ENCODE measurements at places on chromosomes 3 and 15. TPM values are rescaled to one million over a fixed set of nuclear protein-coding genes. Genes with fewer than 3 reads are reported as not detected.

- DNase-seq = peak; percentile 34
These were observed 153.9 kb downstream of the BBX start for GRCh38 chr3:107676469-107677309.

DNA sequence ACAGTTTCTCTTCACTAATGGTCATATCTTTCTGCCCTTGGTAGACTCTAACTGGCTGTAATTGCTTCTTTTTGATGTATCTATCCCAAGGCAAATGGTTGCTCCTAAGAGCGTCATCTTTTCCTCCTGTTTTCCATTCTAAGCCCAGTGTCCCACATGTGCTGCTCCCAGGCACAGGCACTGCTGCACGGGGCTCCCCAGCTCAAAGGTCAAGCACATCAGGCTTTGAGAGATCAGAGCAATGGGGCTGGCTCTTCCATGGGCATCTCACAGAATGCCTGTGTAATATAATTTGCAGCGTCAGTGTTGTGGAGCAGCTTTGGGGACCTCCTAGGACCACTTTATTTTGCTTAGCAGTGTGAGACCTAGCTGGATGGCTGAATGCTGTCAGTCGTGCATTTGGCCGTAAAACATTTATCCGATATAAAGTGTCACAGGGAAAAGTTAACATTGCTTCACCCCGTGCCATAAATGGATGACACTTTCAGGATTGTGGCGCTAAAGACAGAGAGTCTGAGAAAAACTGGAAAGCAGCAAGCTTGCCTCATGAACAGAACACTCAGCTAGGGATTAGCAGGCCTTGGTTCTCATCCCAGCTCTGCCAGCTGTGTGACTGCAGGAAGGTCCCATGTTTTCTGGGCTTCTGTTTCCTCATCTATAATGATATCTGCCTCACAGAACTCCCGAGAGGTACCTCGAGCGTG, 277.5 kb upstream of the TBL1XR1 start:
- DNase-seq = no peak

DNA sequence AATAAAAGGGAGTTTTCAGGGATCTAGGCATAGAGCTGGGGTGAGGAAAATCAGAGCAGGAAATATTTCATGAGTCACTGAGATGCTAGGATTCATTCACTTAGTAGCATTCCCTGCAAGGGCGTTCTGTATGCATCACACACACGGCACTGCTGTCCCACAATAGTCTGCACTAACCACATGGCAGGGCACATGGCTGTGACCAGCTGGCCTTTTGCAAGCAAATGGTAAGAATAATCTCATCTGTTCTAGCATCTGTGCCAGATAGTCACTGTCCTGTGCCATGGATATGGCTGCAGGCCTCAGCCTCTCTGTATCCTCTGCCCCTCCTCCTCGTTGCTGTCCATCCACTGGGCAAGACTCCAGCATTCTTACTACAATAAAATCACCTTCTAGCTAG, 37.8 kb downstream of the BOC start:
- peak; percentile 98 for DNase-seq

DNA sequence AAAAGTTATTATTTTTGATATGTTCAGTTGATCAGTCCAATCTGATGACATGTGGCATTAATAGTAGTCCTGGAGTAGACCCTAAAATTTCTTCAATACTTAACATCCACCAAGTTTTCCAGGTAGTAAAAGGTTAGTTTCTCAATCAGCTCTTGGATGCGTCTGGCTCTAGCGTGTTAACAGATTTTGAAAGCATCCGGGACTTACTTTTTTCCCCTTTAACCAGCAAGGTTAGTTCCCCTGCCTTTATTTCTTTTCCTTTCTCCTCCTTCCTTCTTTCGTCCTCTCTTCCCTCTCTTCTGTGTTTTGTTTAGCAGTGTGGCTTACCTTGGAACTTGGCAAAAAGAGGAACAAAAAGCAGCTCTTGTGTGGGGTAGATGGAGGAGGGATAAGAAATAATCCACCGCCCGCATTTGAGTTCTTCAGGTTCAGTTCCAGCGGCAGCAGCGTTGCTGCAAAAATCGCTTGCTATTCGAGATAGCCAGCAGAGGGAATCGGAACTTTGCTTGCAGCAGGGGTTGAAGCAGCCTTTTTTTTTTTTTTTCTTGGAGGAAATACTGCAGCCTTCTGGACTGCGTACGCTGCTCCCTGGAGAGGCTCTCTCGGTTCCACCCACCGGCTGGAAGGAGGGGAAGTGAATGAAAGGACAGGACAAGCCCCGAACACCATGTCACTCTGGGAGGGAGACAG, at the start of gene RBMS3:
RBMS3 (plus strand) TSS at position 668 of the 690 bp plus-strand sequence.
- DNase-seq = peak; percentile 97

DNA sequence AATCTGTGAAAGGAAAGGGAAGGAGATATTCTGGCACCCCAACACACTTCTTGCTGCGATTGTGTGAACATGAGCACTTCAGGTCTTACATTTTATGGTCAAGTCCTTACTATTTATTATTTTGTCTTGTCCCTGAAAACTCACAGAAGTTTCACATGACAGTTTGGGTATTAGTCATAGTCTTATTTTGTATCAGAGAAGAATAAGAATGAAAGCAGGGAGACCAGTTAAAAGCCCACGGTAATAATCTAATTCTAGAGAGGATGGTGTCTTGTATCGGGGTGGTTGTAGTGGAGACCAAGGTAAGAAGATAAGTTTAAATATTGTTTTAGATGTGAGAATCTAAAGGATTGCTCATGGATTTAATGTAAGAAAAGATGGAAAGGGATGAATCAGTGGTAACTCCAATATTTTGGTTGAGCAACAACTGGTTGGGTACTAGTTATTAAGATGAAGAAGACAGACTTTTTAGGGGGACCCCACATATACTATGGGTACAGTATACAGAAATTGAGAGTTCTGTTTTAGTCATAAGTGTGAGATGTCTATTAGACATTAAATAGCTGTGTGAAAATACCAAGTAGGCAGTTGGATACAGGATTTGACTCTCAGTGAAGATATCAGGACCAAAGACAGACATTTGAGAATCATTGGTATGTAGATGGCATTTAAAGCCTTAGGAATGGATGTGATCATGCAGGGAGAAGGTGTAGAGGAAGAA, 227.6 kb downstream of the MFSD1 start:
- DNase-seq = no peak

DNA sequence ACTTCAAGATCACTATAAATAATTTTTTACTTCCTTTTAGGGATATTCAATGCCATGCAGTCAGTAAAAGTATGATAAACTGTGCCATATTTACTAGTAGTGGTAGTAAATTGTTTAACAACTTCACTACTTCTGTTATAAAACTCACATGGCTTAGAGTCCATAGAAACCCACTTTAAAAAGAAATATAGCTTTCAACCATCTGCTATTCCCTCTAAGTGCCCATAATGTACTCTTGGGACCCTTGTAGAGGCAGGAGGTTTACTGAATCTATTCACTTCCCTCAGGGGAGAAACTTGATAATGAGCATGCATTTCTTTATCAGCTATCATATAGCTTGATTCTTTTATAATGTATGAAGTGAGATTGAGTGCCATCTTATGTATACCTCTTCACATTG, 1448.4 kb upstream of the ALCAM start:
- no peak for DNase-seq

DNA sequence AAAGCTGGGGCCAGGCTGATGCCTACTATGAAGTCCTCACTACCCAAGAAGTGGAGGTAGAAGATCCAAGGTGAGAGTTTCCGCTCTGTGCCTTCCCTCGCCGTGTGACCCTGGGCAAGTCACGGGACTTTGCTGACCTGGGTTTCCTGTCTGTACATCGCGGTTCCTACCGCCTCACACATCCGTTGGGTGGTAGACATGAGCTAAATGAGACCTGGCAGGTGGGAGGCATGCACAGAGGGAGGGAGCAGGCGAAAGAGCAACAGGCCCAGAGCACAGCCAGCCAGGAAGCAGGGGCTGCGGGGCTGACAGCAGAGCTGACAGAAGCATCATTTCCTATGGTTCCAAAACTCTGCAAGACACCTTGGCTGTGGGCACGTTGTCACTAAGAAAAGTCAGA, 157.3 kb upstream of the BHLHE40 start:
- no peak for DNase-seq

TBC1D21 gene
- total RNA-seq = not detected

B4GALT4 gene
- 19.2 TPM for total RNA-seq
